ENCODE measurements at places on chromosomes 7 and 10.

DNA sequence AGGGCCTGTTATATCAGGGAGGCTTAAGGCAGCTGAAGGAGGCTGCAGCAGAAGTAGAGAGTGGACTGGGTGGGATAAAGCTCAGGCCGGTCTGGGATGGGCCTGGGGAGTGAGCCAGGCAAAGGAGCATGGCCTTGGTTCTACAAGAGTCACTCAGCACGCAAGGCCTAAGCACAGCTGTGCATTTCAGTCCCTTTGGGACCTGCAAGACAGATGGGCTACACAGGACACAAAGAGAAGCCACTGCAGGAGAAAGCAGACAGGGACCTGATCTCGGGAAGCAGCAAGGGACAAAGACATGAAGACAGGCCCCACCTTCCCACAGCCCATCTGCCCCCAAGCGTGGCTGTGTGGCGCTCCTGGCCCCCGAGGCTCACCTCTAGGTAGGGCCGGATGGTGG is 29.4 kb downstream of the RRP12 start:
- no peak for DNase-seq

DNA sequence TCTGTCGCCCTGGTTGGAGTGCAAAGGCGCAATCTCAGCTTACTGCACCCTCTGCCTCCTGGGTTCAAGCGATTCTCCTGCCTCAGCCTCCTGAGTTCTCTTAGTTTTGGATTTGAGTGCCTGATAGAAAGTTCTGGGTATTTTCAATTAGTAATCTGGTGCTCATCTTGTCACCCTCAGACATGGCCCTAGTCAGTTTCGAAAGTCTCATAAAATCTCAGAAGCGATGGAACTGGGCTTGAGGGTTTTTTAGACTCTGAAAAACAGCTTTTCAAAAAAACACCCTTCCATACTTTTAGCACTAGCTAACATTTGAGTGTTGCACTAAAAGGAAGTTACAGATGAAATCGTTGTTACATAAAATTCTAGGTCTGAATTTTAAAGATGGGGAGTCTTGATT is 9.4 kb upstream of the PIP4K2A start:
- no peak for DNase-seq

- DNase-seq, result no peak
These were observed 10.8 kb upstream of the HSPA12A start for GRCh38 chr10:116752969-116753665.

- no peak for DNase-seq
These were observed 197.9 kb upstream of the BMPER start for GRCh38 chr7:33707427-33707826.

DNA sequence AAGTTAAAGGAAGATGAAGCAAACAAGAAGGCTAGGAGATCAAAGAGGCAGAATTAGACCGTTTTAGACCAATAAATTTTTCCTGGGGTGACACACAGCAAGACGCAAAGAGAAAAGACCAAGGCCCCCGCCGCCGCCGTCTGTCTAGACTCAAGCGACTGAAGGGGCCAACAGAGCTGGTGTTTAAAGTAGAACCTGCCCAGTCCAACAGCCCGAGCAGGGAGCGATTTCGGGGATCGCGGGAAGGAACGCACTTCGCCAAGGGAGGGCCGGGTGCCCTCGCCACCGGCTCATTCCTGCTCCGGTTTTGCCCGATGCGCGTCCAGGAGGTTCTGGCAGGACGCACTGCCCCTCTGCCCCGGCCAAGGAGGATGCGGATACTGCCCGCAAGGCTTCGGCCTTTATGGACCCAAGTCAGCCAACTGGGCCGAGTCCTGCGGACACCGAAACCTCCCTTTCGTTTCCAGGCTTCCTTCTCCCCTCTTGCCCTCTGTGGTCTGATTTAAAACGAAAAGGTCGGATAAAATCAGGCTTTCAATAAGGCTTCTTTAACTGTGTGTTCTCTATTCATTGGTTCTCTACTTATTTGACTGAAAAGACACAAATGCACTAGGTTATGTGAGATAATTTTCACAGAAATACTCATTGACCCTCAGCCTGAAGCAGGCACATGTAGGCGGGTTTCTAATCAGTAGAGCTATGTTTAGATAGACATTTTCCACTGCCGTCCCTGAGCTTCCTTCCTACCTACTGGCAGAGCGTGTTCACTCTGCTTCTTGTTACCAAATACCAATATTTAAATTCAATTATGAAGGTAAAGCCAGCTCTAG is 2.2 kb upstream of the HOXA7 start:
- no peak for DNase-seq

DNA sequence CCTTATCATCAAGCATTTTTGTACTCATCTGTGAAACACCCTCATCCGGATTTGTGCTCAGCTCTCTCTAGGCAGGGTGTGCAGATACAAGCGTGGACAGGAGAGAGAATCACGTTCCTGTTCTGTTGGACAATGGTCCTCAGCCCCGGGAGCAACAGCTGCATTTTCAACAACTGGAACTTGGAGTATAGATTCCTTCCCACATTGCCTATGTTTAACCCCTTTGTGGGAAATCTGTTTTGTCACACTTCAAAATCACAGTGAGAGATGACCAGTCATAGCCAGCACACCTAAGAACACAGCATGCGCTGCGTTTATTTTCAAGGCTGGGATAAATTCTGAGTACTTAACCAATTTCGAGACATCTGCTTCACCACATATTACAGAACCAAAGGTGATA is 32.5 kb downstream of the MAP3K8 start:
- DNase-seq, result no peak

- no peak for DNase-seq
These were observed 61.1 kb downstream of the GATA3 start for GRCh38 chr10:8115618-8115980.

GRCh38 chr7:157974678-157975230 is 612.9 kb downstream of the PTPRN2 start:
- DNase-seq, result no peak

Measured in AML-193 (cell line).